ENCODE measurements at places on chromosomes 3 and 15.
A peak's percentile ranks its signal among the peaks of the same experiment; 100 is the strongest.

DNA sequence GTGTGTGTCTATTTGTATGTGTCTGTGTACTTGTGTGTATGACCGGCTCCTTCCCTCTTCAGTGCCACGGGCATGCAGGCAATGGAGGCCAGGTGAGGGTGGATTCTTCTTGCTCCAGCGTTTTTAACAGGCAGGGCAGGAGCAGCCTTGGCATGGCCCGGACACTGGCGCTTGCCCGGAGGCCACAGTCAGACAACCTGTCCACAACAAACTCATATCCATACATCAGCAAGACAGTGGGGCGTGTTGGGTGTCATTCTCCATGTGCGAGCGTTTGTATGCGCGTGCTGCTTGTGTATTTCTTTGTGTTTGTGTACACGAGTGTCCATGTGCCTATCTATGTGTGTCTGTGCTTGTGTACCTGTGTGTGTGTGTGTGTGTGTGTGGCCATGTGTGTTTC is 29.8 kb downstream of the PTH1R start:
- DNase-seq = no peak

GRCh38 chr3:10766049-10766705 is 49.9 kb upstream of the SLC6A11 start:
- DNase-seq = no peak

DNA sequence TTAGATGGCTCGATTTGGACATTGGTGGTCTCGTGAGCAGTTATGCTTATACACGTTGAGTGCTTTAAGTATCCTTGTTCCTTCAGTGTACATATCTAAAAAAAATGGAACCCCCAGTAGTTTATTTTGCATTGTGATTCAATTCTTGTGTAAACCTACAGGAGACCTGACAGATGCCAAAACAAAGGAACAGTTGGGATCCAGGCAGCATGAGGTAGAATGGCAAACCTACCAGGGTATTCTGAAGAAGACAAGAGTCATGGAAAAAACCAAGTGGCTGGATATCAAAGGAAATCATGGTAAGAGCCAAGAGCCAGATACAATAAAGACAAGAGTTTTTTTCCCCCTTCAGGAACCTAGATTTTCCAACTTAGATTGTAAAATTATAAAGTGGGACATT is 2.0 kb downstream of the TMEM62 start:
- DNase-seq = no peak

GRCh38 chr15:39283531-39283930 is 297.3 kb upstream of the THBS1 start:
- DNase-seq = peak; percentile 49

DNA sequence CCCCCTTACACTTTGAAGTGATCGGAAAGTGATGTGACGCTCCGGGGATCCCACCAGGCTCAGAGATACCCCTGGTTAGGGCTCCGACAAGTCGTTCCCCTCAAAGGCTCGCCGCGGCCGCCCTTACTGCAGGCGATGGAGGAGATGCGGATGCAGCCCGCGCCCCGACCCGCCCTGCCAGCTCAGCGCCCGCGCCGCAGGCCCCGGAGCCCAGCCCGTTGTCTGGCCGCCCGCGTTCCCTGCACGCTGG is 228 bp downstream of the GLT8D1 start:
- no peak for DNase-seq

DNA sequence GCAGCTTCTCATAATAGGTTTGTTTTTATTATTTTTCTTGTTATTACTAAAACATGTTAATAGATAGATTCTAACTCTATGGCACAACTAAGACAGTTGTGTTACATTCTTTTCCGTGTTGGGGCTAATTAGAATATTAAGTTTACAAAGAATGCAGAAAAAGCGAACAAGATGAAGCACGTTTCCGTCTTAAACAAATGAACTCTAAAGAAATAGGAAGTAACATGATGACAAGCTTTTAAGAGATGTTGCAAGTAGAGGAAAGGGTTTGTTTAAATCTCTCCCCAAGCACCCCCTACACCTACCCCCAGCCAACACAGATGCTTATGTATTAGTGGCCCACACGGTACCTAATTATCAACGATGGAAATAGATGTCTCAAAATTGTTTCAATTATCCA is 207.1 kb downstream of the TP63 start:
- no peak for DNase-seq

GRCh38 chr3:162769564-162769963 is 1273.0 kb downstream of the OTOL1 start:
- peak; percentile 6 for DNase-seq

GRCh38 chr3:11126653-11127052 is 27.6 kb upstream of the HRH1 start:
- no peak for DNase-seq

DNA sequence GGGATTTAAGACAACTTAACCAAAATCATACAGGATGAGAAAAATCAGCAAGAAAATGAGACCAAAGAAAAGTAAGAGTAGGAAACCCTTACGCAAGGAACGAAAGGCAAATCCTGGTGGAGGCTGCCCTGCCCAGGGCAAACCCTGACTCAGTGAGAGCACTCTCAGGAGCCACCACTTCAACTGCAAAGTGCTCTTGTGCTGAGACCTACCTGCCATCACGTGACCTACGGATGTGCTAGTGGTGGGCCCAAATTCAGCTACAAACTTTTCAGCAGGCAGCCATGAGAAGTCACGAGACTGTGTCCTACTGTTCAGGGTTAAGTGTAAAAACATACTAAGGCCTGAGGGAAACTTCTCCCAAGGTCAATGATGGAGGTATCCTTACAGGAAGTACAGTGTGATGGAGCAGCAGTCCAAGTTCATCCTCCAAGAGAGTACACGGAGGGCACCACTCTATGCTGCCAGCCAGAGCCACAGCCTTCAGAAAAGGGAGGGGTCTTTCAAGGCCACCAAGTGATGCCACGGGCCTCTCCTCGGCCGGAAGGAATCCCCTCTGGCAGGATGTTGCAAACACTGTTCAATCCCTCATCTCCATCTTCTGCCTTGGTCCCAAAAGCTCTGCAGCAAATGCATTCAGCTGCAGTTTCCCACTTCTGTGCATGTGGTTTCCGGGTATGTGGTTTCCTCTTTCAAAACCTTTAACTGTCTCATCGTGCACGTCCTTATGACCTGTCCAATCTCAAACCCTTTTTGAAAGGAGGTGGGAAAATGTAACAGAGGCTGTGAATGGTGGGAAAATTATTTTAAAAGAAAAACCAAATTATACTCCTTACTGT is 9.5 kb downstream of the CHSY1 start:
- peak; percentile 85 for DNase-seq

GRCh38 chr15:51497806-51498205 is 124.8 kb downstream of the DMXL2 start:
- DNase-seq = peak; percentile 22

- DNase-seq = peak; percentile 84
Observed at GRCh38 chr3:187741403-187742350, 3.6 kb downstream of the BCL6 start.

GRCh38 chr3:58952128-58952917 is 97.5 kb downstream of the CFAP20DC start:
- peak; percentile 15 for DNase-seq

DNA sequence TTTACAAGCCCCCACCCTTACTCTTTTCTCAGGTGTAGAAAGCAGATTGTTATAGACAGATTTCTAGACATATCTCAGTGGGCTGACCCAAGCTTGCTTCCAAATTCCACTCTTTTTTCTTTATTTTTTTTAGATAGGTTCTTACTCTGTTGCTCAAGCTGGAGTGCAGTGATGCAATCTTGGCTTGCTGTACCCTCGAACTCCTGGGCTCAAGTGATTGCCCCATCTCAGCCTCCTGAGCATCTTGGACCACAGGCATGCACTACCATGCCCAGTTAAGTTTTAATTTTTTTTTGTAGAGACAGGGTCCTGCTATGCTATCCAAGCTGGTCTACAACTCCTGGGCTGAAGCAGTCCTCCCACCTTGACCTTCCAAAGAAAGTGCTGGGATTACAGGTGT is 53.5 kb upstream of the ADAMTS9 start:
- peak; percentile 74 for DNase-seq

DNA sequence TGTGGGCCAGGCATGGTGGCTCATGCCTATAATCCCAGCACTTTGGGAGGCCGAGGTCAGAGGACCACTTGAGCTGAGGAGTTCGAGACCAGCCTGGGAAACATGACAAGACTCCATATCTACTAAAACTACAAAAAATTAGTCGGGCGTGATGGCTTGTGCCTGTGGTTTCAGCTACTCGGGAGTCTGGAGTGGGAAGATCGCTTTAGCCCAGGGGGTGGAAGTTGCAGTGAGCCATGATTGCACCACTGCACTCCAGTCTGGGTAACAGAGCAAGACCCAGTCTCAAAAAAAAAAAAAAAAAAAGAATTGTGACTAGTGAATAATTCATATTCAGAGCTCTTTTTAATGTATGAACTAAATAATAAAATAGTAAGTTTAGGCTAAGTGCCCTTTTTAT is 87.8 kb upstream of the TSEN2 start:
- DNase-seq = no peak

DNA sequence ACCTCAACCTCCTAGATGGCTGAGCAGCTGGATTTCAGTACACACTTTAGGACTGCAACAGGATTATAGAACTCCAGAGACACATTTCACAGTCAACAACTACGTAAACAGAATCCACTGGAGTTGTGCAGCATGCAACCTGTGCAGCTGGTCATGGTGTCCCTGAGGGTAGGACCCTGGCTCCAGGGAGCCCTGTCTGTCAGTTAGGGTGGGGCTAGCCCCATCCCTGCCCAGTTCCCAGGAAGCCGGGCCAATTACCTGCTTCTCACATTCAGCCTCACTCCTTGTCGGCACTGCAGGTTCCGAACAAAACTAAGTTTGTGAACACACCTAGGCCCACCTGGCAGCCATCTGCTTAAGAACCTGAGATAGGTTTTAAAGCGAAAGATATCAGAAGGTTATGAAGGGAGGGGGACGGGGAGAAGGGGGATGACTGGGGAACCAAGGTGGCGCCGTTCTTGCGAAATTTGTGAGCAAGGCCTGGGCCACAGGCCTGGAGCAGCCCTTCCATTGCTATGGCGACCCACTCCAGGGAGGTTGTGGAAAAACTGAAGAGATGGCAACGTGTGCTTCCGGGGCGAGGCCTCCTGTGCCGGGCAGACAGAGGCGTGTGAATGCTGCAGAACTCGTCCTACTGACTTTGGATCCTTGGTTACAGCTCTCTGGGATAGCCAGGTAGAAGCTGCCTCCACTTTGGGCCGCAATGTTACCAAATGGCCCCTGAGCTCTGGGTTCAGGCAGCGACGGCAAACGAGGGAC is 25.3 kb downstream of the ACSBG1 start:
- DNase-seq = no peak

GRCh38 chr15:48935236-48935635 is 28.5 kb downstream of the SHC4 start:
- DNase-seq = no peak

DNA sequence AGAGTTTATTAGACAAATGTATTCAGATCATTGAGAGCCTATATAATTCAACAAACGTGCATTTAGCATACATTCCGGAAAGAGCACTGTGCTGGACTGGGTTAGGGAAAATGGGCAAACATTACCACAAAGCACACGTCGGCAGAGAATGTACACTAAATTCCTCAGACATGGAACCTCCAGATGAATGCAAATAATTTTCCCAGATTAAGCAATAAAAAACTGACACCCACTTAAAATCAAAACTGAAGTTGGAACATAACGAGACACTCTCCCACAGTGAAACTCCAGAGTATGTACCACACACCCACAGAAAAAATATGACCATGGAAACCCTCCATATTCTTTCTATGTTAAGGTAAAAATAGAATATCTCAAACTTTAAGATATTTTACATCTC is 4.8 kb downstream of the SECISBP2L start:
- no peak for DNase-seq

DNA sequence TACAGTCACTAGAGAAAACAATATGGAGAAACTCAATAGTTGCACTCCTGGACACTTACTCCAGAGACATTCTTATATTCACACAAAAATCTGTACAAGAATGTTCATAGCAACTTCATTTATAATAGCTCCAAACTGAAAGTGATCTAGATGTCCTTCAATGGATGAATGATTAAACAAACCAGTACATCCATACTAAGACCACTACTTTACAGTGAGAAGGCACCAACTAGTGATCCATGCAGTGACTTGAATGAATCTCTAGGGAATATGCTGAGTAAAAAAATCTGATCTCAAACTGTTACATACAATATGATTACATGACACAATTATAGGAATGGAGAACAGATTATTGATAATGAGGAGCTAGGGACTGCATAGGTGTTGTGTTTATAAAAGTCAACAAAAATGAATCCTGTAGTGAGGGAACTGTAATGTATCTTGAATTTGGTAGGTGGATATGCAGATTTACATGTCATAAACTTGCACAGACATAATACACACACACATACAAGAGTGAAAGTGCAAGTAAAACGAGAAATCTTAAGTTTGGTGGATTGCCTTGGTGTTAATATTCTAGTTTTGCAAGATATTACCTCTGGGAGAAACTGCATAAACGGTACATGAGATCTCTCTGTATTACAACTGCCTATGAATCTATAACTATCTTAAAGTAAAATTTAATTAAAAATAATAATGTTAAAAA is 85.7 kb downstream of the SPATA16 start:
- no peak for DNase-seq

DNA sequence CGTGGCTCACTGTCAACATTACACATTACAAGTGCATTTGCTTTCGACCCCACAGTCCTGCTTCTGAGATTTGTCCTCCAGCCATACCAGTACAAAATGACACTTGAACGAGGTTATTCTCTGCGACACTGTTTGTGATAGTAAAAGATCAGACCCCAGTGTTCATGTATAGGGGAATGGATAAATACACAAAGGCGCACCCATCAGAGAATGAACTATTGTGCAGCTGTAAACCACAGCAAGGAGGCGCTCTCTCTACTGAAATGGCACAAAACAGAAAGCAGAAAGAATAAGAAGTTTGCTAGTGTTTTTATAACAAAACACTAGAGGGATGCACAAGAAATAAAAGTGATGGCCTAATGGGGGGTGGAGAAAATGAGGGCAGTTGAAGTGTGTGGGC is 4.9 kb upstream of the CHSY1 start:
- no peak for DNase-seq

GRCh38 chr3:37862219-37862902 is 681 bp downstream of the CTDSPL start:
- DNase-seq = peak; percentile 74

DNA sequence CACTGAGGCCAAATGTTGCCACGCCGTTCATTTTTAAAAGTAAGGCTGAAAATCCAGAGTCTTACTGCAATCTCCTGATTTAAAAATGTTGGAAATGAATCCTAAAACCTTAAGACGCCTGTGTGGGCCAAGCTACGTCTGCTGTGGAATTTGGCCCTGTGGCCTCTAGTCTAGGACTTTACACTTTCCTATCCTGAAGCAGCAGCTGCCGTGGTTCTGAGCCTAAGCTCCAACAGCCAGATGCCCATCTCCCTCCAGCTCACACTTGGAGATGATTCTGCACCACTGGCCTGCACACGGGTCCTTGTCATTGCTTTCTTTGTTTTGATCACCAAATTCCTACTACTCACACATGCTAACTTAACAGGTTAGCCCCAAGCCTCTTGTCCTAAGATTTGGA is 286.4 kb upstream of the LYSMD4 start:
- no peak for DNase-seq
